ENCODE measurements at places on chromosomes 7 and 10.

GRCh38 chr10:8060704-8061121 lies 6.2 kb downstream of the GATA3 start:
- DNase-seq: no peak

DNA sequence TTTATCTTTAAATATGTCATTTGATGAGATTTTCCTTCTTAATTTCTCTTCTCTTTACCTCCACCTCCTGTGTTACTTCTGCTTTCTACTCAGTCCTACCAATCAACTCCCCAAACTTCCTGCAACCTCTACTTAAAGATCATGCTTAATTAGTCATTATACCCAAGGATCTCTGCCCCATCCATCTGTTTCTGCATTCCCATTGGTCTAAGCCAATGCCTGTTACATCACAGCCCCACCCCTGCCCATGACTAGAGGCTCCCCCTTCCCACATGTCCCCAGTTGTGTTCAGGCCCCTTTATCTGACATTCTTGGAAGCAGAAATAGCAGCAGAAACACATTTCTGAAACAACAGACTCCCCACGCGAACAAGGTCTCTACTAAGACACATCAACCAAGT lies 319.1 kb upstream of the NFE2L3 start:
- no peak for DNase-seq

DNA sequence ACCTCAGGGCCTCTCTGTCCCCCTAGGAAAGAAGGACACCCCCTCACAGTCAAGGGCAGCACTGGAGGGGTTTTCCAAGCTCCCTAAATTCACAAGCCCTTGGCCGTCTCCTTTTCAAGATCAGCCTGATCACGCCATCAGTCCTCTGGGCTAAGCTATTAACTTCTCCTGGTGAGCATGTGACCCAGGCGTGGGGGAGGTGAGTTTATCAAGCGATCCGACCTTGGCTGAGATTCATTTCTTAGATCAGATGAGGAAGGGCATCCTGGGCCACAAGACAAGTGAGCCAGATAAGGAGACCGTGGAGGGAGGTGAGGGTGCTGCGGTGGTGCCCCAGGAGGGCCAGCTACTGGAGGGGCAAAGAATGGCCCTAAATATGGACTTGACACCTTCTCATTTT lies 19.2 kb upstream of the EN2 start:
- DNase-seq: no peak

GRCh38 chr7:68925241-68925640 lies 673.0 kb upstream of the AUTS2 start:
- no peak for DNase-seq

DNA sequence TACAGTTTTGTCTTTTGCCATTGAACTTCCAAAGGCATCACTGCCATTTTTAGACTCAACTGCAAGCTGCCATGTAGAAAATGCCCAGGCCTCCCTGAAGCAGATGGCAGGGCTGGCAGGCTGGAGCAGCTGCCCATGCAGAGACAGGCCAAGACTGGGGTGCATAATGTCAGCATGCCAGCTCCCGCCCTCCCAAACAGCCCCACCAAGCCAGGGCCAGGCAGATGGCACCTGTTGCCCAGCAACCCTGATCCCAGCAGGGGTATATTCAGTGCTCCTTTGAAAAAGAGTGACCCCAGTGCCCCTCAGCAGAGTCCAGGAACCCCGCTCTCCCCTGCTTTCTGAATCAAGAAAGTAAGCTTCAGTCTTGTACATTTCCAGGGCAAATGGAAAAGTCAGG lies 32.6 kb downstream of the VSTM4 start:
- no peak for DNase-seq

DNA sequence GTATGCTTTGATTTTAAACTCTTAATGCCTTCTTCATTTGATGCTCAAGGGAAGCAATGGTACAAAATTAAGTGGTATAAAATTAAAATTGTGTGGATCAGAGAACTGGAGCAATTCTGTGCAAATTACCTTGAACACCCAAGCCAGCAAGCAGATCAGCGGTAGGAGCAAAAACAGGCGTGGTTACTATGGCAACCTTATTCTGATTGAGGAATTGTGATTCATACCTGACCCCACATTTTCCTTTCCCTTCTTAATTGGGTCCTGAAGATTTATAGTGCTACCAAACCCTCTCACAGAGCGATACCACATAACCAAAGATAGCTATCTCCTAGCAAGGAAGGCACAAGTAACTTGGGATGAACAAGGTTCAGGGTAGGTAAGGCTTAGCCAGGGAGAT lies 72.5 kb upstream of the FZD1 start:
- no peak for DNase-seq

GRCh38 chr10:44105696-44106095 lies 279.2 kb downstream of the CXCL12 start:
- DNase-seq: no peak

- no peak for DNase-seq
These were observed 170.2 kb upstream of the HABP2 start for GRCh38 chr10:113382691-113383090.

DNA sequence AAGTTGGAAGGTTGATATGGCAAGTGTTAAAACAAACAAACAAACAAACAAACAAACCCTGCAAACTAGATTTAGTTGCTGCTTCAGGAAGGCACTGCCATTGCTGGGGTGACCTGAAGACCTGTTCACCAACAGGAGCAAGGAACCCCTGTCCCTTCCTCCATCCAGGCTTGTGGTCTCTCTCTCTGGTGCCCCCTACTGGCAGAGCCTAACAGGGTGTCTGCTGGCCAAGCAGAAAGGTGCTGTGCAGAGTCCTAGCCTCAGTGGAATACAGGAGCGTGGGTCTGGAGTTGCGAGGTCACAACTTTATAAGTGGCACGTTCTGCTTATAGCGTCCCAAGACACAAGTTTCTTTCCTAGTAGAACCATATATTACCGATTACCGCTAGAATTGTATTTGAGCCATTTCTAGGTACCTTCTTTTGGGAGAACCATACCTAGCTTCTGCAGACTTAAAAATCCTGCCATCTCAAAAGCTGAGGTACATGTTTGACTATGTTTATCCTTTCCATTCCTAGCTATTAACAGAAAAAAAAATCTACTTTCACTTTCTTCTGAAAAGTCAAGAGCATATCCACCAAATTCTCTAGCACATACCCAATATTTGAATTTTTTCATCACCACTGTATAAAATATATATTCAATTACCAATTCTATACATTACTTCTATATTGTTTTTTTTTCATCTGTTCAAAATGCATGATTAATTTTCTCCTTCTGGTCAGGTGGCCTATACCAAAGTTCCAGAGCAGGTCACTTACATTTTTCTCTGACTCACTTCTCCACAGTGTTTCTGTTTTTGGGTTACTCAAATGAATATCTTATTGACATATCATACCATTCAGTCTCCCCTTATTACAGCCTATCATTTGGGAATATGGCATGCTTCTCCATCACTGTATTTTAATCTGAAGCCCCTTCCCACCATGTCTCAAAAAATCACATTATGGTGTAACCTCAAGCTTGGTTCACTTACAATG lies 29.1 kb upstream of the CALD1 start:
- no peak for DNase-seq

DNA sequence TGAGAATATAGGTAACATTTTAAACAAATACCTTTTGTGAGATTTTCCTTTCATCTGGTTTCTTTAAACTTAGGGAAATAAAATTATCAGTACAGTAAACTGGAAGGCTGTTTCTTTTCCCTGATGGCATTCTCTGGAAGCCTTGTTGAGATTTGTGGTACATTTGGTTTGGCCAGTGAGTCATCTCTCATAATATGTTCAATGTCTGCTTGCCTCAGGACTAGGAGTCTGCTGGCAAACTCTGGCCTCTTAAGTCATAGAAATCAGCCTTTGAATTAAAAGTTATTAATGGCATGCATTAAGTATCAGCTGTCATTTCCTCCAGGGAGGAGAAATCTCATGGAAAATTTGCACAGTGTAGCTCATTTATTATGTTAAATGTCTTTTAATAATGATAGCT lies 316.6 kb upstream of the KIAA1217 start:
- DNase-seq: no peak

DNA sequence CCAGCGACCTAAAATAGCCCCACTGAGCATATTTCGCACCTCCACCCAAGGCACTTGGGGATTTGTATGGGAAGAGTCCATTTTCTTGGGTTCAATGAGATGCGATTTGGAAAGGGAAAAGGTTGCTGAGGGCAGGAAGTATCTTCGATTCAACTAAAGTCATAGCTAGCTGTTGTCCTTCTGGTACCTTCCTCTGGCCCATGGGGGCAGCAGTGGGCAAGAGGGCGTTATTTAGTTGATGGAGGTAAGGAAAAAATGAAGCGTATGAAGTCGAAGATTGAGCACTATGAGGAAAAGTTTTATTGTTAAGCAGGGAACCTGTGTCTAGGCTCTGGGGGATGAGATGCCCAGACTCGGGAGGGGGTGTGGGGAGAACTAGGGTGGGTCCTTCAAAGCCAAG lies 135.4 kb downstream of the EVX1 start:
- no peak for DNase-seq

GRCh38 chr10:90168244-90168643 lies 466.9 kb downstream of the KIF20B start:
- no peak for DNase-seq

- no peak for DNase-seq
These were observed 76.8 kb downstream of the CTBP2 start for GRCh38 chr10:125083576-125083920.

DNA sequence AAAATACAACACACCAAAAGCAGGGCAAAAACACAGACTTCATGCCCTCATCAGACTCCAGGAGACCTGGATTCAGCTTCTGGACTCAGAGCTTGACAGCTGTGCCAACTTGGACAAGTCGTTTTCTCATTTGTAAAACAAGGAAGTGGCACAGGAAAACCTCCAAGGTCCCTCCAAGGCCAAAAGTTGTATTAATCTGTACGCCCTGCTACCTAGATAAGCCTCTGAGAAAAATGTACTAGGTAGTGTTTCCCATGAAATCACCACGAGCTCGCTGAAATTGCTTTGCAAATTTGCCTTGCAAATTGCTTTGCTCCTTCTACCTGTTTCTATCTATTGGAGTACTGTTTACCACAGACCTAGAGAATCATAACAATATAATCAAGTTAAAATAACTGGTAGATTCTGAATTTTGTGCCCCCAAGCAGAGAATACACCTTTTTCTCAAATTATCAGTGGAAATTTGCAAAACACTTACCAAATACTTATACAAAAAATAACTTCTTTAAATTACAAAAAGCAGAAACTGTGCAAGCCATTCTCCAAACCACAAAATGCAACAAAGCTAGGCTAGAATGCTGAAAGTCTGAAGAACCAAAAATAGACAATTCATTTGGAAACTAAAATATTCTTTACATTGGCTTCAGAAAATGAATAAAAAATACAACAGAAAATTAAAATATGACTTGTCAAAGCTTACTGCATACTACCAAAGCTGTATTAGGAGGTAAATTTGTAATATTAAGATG lies 158.1 kb upstream of the CHST15 start:
- no peak for DNase-seq

- no peak for DNase-seq
These were observed 248.7 kb downstream of the FZD1 start for GRCh38 chr7:91512958-91513357.

DNA sequence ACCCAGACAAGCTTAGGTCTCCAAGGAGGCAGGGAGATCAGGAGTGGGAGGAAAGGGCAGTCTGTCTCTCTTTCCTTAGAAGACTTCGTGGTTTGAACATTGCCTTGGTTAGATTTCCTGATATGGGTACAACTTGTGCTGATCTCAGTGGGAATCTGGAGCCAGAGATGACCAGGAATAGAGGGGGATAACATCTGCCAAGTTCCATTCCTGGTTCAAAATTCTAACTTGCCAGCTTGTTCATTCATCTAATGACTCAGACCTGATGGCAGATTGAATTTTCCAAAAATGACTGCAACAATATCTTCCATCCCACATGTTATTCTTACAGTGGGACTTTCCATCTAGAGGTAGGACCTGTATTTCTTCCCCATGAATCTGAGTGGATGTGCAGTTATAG lies 394.3 kb upstream of the PODXL start:
- no peak for DNase-seq
